ENCODE measurements at places on chromosomes 16 and 17.

- no peak for DNase-seq
Measured at GRCh38 chr16:11677451-11677951, 9.2 kb downstream of the SNN start.

DNA sequence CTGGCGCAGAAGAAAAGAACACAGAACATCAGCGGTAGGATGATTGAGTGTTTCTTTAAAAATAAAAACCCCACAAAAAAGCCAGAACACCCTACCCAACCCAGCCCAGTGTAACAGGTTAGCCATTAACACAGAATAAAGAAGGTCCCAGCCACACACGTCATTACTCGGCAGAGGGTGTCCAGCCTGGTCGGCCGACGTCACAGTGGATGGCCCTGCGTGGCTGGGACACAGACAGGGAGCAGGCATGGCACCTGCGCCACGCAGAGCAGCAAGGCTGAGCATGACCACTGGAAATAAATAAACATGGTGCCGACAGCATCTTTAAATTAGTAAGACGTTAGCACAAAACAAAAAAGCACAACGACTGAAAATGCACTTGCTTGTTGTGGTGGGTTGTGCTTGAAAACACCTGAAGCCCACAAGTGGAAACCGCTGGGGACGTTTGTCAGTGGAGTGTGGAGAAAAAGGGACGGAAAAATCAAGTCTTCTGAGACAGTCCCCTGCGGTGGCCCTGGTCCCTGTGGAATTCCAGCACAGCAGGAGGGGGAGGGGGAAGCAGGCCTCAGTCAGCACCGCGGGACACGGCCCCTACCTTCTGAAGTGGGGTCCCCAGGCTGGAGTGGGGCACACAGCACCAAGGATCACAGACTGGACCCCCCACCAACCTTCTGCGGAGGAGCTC, 39.2 kb downstream of the SLC7A5 start:
- no peak for DNase-seq

GRCh38 chr16:88431651-88432050, 21.4 kb upstream of the ZFPM1 start:
- no peak for DNase-seq

GRCh38 chr16:12206098-12206748, 229.7 kb downstream of the SNX29 start:
- no peak for DNase-seq

GRCh38 chr17:4600563-4600962, 16.2 kb downstream of the SMTNL2 start:
- DNase-seq, result no peak

GRCh38 chr16:76121636-76122035, 155.6 kb upstream of the CNTNAP4 start:
- no peak for DNase-seq

DNA sequence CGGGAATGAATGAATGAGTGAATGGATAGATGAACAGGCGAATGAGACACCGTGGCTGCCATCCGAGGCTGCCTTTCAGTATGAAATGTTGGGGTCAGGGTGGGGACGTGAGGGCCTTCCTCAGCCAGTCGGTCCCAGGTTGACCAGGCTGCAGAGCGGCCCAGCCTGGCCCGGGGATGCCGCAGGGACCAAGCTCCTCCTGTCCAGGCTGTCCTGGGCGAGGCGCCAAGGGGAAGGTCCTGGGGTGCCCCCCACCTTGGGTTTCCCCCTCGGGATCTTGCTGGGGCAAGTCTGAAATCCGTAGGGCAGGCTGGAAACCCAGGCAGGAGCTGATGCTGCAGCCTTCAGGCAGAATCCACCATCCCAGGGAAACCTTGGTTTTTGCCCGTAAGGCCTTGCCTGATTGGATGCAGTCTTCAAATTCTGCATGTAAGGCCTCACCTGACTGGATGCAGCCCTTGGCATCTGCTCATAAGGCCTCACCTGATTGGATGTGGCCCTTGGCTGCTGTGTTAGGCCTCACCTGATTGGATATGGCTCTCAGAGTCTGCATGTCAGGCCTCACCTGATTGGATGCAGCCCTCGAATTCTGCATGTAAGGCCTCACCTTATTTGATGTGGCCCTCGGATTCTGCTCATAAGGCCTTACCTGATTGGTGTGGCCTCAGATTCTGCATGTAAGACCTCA, 61.7 kb upstream of the ZNF469 start:
- DNase-seq, result peak; percentile 15

DNA sequence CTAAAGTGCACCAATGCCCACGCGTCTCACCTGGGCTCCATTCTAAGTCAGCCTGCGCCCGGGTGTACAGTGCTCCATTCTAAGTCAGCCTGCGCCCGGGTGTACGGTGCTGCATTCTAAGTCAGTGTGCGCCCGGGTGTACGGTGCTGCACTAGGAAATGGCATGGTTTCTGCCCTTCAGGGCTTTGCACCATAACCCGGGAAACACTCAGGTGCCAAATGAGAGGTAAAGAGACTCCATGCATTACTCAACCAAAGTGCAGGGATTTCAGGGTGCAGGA, 29.2 kb upstream of the FASN start:
- no peak for DNase-seq

DNA sequence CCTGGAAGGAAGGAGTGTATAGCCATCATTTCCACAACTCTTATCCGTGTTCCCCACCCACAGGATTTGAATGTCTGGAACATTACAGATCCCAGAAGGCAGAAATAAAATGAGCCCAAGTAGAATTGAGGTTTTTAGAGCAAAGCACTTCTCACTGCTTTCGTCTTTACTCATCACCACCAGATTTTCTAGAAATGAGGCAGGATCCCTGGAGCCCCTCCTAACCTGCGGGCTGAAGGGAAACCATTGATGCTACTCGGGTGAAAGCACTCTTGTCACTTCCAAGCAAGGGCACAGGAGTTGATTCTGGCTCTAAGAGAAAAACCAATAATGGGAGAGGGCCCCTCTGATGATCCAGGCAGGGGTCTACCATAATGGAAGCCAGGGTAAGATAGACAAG, 2.8 kb upstream of the ALDOC start:
- DNase-seq, result no peak

GRCh38 chr17:64627797-64628196, 34.3 kb downstream of the SMURF2 start:
- DNase-seq, result no peak

DNA sequence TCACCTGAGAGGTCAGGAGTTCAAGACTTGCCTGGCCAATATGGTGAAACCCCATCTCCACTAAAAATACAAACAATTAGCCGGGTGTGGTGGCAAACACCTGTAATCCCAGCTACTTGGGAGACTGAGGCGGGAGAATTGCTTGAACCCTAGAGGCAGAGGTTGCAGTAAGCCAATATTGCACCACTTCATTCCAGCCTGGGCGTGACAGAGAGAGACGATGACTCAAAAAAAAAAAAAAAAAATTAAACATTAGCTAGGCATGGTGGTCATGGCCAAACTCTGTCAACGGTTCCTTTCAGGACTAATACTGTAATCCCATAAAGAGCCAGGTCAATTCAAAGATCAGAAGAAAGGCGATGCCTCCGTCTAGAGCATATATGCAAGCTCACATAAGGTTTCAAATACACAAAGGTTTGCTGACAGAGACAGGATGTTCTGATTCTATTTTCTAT, 2.4 kb downstream of the RNF157 start:
- DNase-seq, result no peak

- no peak for DNase-seq
Measured at GRCh38 chr16:89561884-89562599, 1.6 kb downstream of the RPL13 start.

- peak; percentile 71 for DNase-seq
Measured at GRCh38 chr17:969811-970355, 9.7 kb downstream of the NXN start.

GRCh38 chr16:89103156-89103555, 9.5 kb downstream of the ACSF3 start:
- no peak for DNase-seq

- no peak for DNase-seq
Measured at GRCh38 chr17:80153004-80153403, 6.1 kb upstream of the EIF4A3 start.

DNA sequence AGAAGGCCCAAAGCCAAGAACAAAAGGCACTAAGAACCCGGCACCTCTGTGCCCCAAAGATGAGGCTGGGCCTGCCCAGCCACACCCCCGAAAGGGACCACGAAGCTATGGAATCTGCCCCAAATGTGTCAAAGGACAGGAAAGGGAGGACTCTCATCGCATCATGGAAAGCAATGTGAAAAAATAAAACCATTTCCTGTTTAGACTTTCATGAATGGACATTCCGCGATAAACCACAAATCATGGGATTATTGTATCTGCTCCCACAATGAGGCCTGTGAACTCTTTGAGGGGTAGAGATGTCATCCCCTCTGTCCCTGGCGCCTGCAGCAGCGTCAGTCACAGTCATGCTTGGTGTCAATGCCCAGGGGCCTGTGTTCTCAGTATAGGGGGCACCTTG, 135.0 kb downstream of the COPRS start:
- DNase-seq, result peak; percentile 98

DNA sequence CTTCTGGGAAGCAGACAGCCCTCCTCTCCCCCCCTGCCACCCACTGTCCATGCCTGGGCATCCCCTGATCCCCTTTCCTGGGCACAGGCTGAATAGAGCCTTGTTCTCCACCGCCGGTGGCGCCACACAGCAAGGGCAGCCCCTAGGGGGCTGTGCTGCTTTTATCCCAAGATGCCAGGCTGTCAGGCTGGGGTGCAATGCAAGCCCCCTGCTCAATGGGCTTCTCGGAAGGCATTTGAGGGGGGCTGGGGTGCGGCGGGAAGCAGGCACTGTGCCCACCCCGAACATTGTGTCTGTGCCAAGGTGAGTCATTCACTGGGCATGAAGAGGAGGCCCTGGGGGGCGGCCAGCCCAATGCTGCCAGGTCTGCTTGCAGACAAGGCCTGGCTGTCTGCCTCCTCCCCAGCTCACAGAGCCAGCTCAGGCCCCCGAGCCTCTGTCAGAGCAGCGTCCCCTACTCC, 1.5 kb upstream of the GFAP start:
- DNase-seq, result peak; percentile 41

GRCh38 chr16:3478242-3478925, 16.9 kb downstream of the C16orf90 start:
- DNase-seq, result no peak

DNA sequence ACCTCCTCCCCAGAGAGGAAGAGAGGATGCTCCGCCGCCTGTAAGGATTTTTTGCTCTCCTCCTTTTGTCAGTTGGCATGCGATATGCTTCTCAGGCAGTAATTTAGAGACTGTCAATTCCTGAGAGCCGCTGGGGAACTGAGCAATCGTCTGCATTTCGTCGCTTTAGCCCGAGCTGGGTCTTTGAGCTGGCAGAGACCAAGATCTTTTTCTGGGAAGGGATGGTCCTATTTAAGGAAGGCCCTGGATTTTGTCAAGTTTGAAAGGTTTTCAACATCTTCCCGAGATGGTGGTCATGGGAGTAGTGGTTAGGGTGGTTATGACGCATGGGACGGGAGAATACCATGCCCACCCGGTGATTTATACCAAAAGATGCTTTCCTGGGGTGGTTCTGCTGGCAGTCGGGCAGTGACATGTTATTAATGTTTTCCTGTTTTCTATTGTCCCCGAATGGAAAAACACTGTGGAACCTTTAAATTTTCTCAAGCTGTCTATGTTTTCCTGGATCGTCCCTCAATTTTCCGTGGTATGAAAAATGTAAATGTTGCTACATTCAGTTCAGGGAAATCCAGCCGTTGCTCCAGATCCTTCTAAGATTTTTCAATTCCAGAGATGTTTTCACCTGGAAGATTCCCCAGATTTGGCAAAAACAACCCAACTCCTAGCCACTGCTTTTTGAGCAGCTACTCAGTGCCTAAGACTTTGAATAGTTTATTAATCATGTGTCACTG, 586.4 kb downstream of the MAF start:
- DNase-seq, result no peak

DNA sequence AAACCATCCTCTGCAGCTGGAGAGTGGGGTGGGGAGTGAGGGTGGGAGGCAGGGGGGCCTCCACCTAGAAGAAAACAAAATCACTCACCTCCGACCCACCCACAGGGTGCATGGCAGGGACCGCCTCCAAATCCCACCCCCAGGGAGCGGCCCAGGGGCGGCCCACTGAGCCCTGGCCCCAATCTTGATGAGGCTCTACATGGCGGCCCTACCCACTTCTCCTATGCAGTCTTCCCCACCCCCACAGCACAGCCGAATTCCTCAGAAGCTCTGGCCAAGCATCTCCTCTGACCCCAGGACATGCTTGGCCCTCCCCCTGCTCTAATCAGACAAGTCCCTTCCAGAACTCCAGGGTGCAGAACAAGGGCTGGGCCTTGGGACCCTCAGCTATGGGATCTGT, 18.2 kb upstream of the FASN start:
- DNase-seq, result no peak

DNA sequence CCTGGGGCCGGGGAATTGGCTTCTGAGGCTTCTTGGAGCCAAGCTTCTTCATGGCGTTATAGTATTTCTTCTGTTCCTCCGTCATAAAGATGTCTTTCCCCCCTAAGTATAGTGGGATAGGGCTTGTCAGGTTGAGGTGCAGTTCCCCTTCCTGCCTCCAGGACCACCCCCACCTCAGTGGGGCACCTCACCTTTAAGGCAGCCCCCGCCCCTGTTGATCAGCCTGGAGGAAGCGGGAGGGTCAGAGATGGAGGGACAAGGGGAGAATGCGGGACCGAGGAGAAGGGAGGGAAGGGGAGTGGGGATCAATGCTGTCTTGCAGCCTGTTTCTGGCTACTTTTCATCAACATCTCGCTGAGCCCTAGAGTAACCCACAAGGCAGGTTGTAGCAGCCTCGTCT, 11.6 kb upstream of the CD79B start:
- DNase-seq, result no peak

- DNase-seq, result no peak
Measured at GRCh38 chr16:77148121-77148520, 42.9 kb upstream of the MON1B start.

DNA sequence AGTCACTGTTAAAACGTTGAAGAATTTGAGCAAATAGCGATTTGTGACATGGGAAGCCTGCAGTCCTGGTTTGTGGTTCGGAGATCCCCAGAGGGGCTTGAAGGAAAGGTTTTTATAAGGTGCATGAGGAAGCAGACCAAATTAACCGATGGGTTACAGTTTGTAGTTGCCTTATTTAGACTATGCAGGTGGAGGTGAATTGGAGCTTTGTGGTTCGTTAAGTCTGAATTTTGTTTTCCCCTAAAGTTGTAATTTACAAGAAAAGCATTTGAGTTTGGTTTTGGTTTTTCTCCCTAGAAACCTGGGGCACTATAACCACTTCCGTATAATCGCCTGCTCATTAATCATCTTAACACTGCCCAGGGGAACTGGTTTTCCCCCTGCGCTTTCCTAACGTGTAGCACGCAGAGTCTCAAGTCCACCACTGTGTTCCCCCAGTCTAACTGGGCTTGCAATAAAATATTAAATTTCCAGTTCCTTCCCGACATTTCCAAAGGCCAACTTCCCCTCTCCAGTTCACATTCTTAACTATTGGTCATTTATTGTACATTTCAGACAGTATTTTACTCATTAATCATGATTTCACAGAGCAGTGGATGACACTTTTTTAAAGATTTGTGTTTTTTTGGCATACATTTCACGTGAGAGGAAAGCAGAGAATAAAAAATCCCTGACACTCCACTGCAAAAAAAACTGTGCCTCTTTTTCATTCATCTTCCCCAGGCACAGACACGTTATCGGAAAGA, 932 bp downstream of the ZNF267 start:
- no peak for DNase-seq

GRCh38 chr17:27332047-27332393, 38.1 kb downstream of the WSB1 start:
- DNase-seq, result no peak

- DNase-seq, result no peak
Measured at GRCh38 chr17:19309701-19310100, 52.8 kb downstream of the B9D1 start.

- no peak for DNase-seq
Measured at GRCh38 chr17:57604771-57605674, 140.1 kb downstream of the CCDC182 start.

- DNase-seq, result no peak
Measured at GRCh38 chr17:77460514-77461046, 319.8 kb downstream of the SEC14L1 start.

- no peak for DNase-seq
Measured at GRCh38 chr16:47979616-47980182, 176.1 kb downstream of the ABCC12 start.
